Central memory CD4-positive, alpha-beta T cell (primary cell): ENCODE measurements at places on chromosomes 16 and 17.
A peak's percentile ranks its signal among the peaks of the same experiment; 100 is the strongest.

DNA sequence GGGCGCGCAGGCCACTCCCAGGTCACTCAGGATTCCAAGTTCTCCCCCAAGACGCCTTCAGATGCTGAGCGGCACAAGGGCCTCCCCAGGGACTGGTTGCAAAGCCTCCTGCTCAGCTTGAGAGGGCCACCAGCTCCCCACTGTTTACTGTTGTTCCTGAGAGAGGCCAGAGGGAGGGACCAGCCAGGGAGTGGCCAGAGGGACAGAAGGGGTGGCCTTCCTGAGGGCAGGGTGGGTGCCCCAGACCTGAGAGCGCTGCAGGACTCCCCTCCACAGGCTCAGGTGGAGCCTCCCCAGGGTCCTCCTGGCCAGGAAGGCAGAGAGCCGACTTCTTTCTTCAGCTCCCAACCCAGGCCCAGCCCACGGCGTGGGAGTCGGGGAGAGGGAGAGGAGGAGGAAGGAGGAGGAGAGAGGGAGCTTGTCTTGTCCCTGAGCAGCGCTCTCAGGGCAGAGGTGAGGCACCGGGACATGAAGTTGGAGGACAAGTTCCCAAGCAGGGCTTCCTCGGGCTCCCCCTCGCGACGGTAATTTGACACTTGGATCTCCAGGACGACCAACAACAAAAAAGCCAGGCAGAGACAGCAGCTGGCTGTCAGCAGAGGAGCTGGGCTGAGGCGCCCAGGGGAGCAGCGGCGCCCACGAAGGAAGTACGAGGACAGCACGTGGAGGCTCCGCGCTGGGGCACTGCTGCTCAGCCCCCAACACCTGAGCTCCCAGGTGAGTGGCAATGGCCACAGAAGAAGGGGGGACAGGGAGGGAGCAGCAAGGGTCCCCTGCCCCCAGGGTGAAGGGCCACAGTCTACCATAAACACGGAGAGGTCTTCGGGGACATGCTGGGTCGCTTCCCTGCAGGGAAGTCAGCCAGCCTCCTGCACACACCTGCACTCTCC is 497 bp downstream of the SMIM5 start:
- peak; percentile 24 for DNase-seq

GRCh38 chr16:85902366-85903155 is 3.6 kb downstream of the IRF8 start:
- peak; percentile 54 for DNase-seq

DNA sequence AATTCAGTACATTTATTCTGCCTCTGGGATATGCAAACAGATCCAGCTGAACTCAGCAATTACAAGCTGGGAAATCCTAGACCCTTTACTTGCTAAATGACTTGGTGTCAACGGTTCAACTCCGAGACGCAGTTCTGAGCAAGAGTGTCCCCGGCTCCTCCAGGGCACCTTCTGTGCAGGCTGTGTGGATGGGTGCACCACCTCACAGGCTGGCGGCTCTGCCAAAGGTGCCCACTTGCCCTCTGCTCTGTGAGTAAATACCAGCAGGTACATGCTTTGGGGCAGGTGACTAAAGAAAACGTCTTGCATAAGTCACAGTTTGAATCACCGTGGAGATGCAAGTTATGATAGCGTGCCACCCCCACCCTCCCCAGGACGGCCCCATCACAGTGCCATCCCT is 23.3 kb downstream of the MAP1LC3B start:
- DNase-seq = no peak

DNA sequence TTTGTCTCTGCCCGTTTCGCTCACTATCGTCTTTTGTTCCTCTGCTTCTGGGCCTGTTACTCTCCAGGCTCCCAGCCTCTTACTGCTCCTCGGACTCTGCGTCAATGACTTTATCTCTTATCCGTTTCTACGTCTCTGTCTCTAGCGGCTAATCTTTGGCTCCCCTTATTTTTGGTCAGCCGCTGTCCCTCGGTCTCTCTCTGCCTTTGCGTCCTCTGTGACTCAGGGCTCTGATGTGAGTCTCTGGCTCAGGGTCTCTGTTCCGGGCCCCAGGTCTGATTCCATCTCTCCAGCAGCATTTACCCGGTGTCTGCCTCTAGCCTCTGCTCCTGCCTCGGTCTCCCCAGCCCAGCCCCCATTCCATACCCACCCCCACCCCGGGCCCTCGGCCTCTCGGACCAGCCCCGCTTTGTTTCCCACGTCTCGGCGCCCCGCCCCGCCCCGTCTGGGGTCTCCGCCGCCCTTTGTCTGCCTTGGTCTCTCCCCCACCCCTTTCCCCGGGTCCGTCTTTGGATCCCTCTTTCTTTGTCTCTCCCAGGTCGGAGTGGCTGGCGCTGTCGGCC is 547 bp upstream of the ZNF48 start:
- DNase-seq = no peak

- DNase-seq = no peak
These were observed 98.5 kb downstream of the SOX9 start for GRCh38 chr17:72219137-72219823.

- DNase-seq = no peak
These were observed 70.3 kb downstream of the HLF start for GRCh38 chr17:55334881-55335540.

- no peak for DNase-seq
These were observed 24.1 kb downstream of the DNAJA2 start for GRCh38 chr16:46949241-46949892.

GRCh38 chr16:87739801-87740200 is 26.0 kb downstream of the KLHDC4 start:
- DNase-seq = no peak

- DNase-seq = no peak
These were observed 8.2 kb downstream of the CENPX start for GRCh38 chr17:82014432-82014831.

GRCh38 chr16:89921702-89922476 is 1.3 kb upstream of the TUBB3 start:
- no peak for DNase-seq

GRCh38 chr17:46978489-46979146 is 435 bp downstream of the RPRML start:
- no peak for DNase-seq

DNA sequence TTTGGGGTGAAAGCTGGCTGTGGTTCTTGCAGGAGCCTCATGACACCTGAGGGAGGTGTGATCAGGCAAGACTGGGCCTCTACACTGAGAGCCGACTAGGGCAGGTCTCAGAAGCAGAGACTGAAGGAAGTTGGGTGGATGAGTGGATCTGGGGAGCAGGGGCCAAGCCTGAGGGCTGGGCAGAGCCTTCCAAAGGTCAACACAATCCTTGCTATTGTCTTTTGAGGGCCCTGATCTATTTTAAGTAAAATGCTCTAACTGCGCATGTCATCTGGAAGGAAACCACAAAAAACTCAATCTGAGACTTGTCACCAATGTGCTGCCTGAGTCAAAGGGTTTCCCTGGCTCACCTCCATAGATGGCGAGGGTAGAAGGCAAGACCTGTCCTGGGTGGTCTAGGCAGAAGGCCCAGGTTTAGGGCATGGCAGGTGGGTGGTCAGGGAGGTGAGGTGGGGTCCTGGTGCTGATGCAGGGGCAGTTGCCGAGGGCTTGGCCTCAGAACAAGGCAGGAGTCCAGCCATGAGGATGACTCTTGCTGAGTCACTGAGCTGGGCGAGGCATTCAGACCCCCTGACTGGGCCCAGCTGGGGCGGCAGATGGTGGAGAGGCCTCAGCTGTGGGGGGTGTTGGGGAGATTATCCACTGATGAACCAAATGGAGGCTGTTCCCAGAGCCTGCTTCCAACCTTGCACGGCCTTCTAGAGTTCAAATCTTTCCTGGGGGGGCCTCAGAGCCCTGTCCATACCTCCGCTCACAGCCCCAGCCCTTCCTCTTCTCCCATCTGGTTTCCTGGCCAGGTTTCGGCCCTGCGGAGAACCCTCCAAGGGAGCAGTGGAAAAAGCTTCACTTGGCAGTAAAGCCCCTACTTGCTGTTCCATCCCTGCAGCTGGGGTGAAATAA is 5.1 kb downstream of the MVP start:
- DNase-seq = peak; percentile 41

GRCh38 chr17:59002848-59003247 is 103.8 kb downstream of the TRIM37 start:
- no peak for DNase-seq
